Stimulated activated CD8-positive, alpha-beta memory T cell treated with anti-CD3 and anti-CD28 coated beads, Interleukin-2, amount 100 ng/mL, for 1 hour (primary cell): ENCODE measurements at places on chromosomes 11 and 22.

DNA sequence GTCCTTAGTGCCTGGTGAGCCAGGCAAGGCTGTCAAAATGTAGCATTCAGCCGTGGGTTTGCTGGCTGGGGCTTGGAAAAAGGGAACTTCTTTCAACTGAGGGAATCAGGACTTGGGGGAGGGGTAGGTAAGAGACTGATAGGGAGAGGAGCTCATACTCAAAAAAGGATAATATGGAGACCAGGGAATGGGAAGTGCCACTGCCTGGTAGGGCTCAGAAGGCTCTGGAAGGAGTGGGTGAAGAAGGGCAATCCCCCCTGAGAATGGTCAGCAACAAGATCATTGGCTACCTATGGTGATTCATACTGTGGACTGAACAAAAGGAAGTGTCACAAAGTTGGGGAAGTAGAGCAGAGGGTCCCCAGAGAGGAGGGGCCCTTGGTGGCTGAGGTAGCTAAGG is 1.9 kb downstream of the CNGA4 start:
- DNase-seq: no peak

DNA sequence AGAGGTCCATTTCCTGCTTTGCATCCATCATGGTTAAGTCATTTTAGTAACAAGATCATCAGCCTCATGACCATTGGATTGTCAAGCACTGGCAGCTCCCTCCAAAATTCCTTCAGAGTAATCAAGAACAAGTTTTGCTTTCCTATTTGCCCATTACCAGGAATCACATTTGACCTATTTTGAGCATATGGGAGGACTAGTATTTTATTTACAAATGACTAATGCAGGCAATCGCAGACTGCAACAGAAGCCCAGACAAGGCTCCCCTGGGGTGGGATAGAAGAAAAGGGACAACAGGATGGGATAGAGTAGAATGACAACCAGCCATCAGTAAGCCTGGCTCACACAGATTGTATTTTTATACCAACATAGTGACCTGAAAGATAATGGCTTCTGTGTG is 9.1 kb downstream of the MMP10 start:
- DNase-seq: no peak

- no peak for DNase-seq
These were observed 96.1 kb downstream of the MICAL2 start for GRCh38 chr11:12206529-12206928.

DNA sequence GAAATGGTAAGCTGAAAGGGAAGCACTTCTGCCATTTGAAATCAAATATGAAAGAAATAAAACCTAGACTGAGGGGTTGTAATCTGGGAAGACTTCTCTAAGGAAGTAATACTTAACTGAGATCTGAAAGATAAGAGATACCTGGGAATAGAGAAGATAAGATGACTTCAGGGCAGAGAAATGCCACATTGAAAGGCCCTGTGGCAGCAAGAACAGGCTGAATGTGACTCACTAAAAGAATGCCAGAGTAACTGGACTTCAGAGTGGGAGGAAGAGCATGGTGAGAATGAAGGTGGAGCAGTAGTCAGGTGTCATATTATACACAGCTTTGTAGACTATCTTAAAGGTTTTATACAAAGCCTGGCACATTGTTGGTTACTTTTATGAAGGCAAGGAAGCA is 17.6 kb downstream of the CALCA start:
- DNase-seq: no peak

DNA sequence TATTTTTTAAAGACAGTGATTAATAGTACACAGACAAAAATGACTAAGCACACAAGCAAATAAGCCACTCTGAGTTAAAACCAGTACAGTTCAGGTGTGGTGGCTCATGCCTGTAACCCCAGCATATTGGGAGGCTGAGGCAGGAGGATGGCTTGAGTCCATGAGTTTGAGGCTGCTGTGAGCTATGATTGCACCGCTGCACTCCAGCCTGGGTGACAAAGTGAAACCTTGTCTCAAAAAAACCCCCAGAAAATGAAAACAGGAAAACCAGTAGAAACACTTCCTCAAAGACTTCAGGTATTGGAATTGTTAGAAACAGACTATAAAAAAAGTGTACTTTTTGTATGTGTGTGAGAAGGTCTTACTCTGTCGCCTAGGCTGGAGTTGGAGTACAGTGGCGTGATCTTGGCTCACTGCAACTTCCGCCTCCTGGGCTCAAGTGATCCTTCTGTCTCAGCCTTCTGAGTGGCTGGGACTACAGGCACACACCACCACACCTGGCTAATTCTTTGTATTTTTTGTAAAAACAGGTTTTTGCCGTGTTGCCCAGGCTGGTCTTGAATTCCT is 33.0 kb downstream of the PPP6R2 start:
- no peak for DNase-seq

DNA sequence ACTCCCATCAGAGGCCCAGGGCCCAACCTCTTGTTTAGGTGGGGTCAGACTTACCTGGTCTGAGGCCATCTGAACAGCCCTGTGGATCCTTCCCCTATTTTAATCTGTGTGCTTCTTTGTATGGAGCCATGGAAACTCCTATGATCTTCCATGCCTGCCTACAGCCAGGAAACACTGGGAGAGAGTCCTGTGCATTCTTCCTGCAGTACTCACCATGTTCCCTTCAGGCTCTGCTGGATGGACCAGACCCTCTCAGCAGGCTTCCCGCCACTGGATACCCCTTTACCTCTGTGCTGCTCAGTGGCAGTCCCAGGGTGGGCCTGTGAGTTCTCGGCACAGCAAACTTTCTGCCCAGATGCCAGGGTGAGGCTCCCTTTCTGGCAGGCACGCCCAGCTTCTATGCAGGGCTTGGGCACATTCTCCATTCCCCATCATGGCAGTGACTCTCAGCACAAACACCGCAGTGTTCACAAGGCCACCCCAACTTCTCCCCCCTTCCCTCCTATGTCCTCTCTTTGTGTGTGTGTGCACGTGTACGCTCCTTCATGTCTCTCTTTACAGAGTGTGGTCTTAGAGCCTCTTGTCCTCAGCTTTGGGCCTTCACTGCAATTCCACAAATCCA is 34.8 kb downstream of the NEU3 start:
- no peak for DNase-seq
